ENCODE measurements at places on chromosomes 7 and 10. TPM values are rescaled to one million over a fixed set of nuclear protein-coding genes. Genes with fewer than 3 reads are reported as not detected.

DNA sequence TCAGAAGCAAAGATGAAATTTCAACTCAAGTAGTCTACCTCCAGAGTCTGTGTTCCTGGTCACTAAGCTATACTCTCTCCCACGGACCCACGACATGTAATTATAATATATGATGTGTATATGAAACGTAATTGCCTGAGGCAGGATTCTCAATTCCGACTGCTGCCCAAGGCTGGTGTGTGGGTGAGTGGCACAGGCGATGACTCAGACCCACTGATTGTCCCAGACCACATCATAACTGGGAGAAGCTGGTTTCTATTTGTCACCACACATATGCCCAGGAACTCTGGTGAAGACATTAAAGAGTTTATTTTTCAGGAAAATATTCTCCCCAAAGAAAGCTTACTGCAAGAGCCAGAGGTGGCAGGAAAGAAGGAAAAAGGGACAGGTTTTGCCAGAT is 219.3 kb downstream of the JAZF1 start:
- H3K27me3 ChIP-seq = no peaks in the 10 kb centered on the region
- H3K4me1 ChIP-seq = peaks cover 7% of the 10 kb centered on the region
- no peaks in the 10 kb centered on the region for H3K36me3 ChIP-seq
- no peak for DNase-seq
- H3K4me3 ChIP-seq = no peak overlapping the region

GRCh38 chr7:22654831-22655230 is 72.2 kb upstream of the IL6 start:
- H3K4me1 ChIP-seq = no peaks in the 10 kb centered on the region
- peaks cover 3% of the 10 kb centered on the region for H3K36me3 ChIP-seq
- no peak for DNase-seq
- H3K27ac ChIP-seq = no peak overlapping the region
- H3K27me3 ChIP-seq = peaks cover 39% of the 10 kb centered on the region
- no peak overlapping the region for H3K4me3 ChIP-seq

DNA sequence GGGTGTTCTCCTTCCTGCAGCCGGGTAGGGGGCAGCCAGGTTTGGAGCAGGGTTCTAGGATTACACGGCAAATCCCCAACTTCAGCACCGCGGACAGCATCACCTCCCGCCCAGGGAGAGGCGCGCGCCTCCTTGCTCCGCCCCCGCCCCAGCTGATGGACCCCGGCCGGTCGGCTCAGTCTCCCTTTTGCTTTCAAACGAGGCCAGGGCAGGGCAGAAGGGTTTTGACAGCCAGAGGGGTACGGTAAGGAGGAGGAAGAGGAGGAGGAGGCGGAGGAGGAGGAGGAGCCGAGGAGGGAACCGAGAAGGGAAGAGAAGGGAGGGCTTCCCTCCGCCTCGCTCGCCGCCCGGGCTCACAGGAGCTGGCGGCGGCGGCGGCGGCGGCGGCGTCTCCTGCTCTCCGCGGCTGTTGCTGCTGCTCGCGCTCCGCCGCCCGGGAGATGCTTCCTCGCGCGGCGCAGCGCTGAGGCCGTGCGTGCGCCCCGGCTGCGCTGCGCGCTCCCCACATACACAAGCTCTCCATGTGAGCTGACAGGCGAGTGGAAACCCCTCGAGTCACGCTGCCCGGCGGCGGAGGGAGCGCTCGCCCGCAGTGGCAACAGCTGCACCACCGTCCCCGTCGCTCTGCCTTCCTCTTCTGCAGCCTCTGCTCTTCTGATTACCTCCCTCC is 615 bp upstream of the CNTNAP2 start:
- peaks cover 10% of the 10 kb centered on the region for H3K4me1 ChIP-seq
- no peak overlapping the region for H3K27ac ChIP-seq
- H3K27me3 ChIP-seq = peaks cover 30% of the 10 kb centered on the region
- DNase-seq = no peak

- DNase-seq = no peak
- H3K27ac ChIP-seq = peak overlapping the region; percentile 95
- no peaks in the 10 kb centered on the region for H3K36me3 ChIP-seq
- H3K27me3 ChIP-seq = no peaks in the 10 kb centered on the region
- H3K4me1 ChIP-seq = peaks cover 64% of the 10 kb centered on the region
- H3K4me3 ChIP-seq = peak overlapping the region; percentile 66
Observed at GRCh38 chr10:119269737-119270136, 62.4 kb downstream of the GRK5 start.

GRCh38 chr7:108815815-108816214 is 246.1 kb downstream of the DNAJB9 start:
- DNase-seq = no peak
- no peaks in the 10 kb centered on the region for H3K27me3 ChIP-seq
- no peak overlapping the region for H3K27ac ChIP-seq
- no peaks in the 10 kb centered on the region for H3K4me1 ChIP-seq
- no peak overlapping the region for H3K4me3 ChIP-seq

DNA sequence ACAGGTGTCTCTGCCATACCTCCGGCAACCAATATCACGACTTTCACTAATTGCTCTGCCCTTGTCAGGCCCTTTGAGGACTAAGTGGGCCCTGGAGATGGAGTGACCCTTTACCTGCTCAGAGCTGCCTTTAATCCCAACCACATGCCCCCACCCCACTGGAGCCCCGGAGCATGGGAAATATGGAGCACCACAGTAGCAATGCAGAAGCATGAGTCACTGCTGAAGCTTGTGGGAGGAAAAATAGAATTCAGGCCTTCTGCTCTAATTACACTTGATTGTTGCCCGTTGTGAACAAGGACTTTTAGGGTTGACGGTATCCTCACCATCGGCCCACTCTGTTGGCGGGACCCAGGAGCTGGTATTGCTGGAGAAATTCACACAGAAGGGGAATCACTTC is 52.5 kb upstream of the FRMD4A start:
- no peak for DNase-seq
- H3K4me1 ChIP-seq = peaks cover 70% of the 10 kb centered on the region
- no peak overlapping the region for H3K27ac ChIP-seq
- no peak overlapping the region for H3K4me3 ChIP-seq
- peaks cover under 1% of the 10 kb centered on the region for H3K36me3 ChIP-seq

DNA sequence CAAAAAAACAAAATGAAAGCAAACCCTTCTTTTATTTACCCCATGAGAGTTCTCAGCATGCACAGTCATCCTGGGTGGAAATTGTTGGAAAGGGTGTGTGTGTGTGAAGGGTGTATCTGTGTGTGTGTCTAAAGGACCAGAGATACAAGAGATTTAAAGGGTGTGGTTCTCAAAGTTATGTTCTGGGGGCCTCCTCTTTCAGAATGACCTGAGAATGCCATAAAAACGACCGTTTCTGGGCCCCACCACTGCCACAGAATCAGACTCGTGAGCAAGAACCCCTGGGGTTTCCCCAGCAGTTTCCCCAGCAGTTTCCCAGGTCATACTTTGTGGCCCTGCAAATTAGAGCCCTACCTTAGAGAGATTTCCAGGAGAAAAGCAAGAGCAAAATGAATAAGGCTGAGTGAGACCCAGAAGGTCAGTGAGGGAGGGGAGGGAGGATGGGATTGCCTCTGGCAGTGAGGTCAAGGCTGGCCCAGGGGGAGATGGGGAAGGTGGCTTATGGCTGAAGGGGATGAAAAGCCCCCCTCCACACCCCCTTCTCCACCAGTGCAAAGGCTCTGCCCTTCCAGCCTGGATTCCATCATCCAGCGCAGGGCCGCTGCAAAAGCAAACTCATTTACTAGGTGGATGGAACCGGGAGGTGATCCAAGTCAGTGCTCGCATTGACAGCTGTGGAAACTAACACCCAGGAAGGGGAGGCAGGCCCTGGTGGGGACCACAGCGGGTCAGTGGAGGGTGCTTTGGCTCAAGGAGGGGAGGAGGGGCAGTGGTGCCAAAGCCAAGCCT is 10.2 kb downstream of the PYROXD2 start:
- DNase-seq = peak; percentile 37
- H3K27me3 ChIP-seq = no peaks in the 10 kb centered on the region
- peak overlapping the region; percentile 85 for H3K4me3 ChIP-seq
- H3K36me3 ChIP-seq = peaks cover 4% of the 10 kb centered on the region

- H3K27ac ChIP-seq = no peak overlapping the region
- H3K27me3 ChIP-seq = peaks cover 8% of the 10 kb centered on the region
- no peak for DNase-seq
- no peaks in the 10 kb centered on the region for H3K36me3 ChIP-seq
Observed at GRCh38 chr10:122020226-122020625, 31.3 kb downstream of the TACC2 start.

GRCh38 chr7:76509931-76510877 is at the start of gene UPK3B:
Gene UPK3B, plus strand, starts transcription at chr7:76510552. Its CDS starts 101 bp downstream, at chr7:76510653.
- no peak within 1 kb of the TSS for H3K4me3 ChIP-seq
- no peak within 1 kb of the TSS for H3K27ac ChIP-seq
- no peaks in the 10 kb centered on the region for H3K36me3 ChIP-seq
- H3K4me1 ChIP-seq = no peaks in the 10 kb centered on the region
- no peak for DNase-seq

DNA sequence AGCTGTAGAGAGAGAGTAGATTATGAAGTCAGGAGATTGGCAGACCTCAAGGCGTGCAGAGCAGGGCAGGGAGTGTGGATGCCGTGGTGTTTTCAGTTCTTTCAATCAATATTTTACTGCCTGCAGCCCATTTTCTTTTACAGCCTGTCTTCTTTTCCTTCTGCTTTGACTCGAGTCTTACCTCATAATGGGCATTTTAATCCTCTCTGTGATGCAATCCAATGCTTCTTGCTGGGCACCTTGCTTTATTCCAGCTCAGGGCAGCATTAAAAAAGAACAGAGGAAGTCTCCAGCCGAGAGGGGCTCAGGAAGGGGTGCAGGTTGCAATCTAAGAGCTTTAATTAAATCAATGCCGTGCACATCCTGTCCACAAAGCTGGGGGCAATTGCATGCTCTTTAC is 839.0 kb downstream of the LRMDA start:
- no peak overlapping the region for H3K4me3 ChIP-seq
- no peaks in the 10 kb centered on the region for H3K36me3 ChIP-seq
- no peaks in the 10 kb centered on the region for H3K27me3 ChIP-seq
- H3K27ac ChIP-seq = no peak overlapping the region

DNA sequence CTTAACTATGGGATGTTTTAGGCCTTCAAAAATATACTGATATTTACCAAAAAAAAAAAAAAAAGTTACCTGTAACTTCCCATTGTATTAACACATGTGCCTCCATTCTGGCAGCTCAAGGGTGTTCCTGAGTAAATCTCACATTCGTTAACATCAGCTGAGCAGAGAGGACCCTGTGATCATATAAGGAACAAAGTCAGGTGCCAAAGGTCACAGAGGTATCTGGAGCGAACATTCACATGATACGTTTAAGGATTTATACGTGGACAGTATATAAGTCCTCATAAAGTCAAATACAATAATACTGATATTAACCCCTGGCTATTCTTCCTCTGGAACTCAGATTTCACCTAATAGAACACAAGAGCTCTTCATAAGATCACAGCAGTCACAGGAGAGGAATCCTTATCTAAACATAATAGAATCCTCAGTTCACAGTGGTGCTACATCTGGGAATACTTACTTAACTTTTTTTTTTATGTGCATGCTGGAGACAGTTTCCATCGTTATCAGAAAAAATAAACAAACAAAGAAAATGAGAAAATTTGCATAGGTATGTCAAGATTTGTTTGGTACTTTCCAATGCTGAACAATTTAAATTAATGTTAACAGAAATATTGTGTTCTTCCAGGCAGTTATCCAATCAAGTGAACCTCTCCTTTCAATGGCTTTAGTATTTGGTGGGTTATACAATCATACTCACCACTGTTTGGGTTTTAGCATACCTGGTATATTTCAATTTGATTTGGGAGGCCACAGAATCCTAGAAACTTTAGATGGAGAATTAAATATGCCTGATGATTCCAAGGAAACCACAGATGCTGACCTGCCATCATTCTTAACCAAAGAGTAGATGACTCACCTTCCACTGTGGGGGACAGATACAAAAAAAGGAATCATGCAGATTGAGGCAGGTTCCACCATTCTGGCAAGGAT is 6.6 kb downstream of the CUBN start:
- H3K4me3 ChIP-seq = no peak overlapping the region
- no peaks in the 10 kb centered on the region for H3K36me3 ChIP-seq
- H3K27me3 ChIP-seq = no peaks in the 10 kb centered on the region
- no peak for DNase-seq
- no peaks in the 10 kb centered on the region for H3K4me1 ChIP-seq

GRCh38 chr10:73920089-73920488 is 9.2 kb downstream of the PLAU start:
- H3K27me3 ChIP-seq = peaks cover 41% of the 10 kb centered on the region
- peaks cover 8% of the 10 kb centered on the region for H3K36me3 ChIP-seq
- DNase-seq = no peak
- H3K4me1 ChIP-seq = peaks cover 34% of the 10 kb centered on the region
- no peak overlapping the region for H3K27ac ChIP-seq
- H3K4me3 ChIP-seq = no peak overlapping the region

DNA sequence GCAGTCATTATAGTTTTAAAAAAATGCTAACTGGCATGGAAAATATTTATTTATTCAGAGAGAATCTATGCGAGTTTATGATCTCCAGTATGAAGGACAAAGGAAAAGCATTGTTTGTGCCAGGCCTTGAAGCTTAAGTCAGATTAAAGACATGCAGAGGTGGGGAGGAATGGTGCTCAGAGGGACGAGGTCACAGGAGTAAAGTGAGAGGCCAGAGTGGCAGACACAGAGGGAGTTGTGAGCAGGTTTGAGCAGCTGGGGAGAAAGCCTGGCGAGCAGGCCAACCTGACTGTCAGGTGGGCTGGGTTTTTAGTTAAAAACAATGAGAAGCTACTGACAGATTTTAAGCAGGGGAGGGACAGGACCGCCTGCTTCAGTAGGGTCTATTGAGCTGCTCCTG is 6.8 kb upstream of the CCNY start:
- peaks cover 62% of the 10 kb centered on the region for H3K4me1 ChIP-seq
- H3K27me3 ChIP-seq = no peaks in the 10 kb centered on the region
- no peaks in the 10 kb centered on the region for H3K36me3 ChIP-seq
- H3K4me3 ChIP-seq = no peak overlapping the region
- peak overlapping the region; percentile 3 for H3K27ac ChIP-seq
- DNase-seq = no peak

- peak overlapping the region; percentile 78 for H3K4me3 ChIP-seq
- H3K27me3 ChIP-seq = no peaks in the 10 kb centered on the region
- peaks cover 81% of the 10 kb centered on the region for H3K4me1 ChIP-seq
- H3K27ac ChIP-seq = peak overlapping the region; percentile 78
Observed at GRCh38 chr7:131040467-131040932, 287.2 kb upstream of the MKLN1 start.

- H3K36me3 ChIP-seq = no peaks in the 10 kb centered on the region
- DNase-seq = no peak
- H3K27ac ChIP-seq = peak overlapping the region; percentile 11
- H3K4me3 ChIP-seq = peak overlapping the region; percentile 29
- H3K27me3 ChIP-seq = peaks cover 55% of the 10 kb centered on the region
Observed at GRCh38 chr10:112202561-112203241, 19.1 kb upstream of the GPAM start.

DNA sequence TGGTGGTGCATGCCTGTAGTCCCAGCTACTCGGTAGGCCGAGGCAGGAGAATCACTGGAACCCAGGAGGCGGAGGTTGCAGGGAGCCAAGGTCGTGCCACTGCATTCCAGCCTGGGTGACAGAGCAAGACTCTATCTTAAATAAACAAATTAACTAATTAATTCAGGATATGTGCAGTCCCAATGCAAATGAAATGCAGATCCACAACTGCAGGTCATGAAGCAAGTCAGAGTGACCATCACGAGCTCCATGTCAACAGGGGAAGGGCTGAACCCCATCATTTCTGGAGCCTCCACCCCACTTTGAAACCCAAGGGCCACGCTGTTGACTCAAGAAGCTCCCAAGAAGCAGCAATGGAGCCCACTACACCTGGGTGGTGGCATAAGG is 115.4 kb downstream of the LARP4B start:
- H3K4me3 ChIP-seq = no peak overlapping the region
- H3K27ac ChIP-seq = no peak overlapping the region
- H3K4me1 ChIP-seq = no peaks in the 10 kb centered on the region

FFAR4 gene
- not detected for total RNA-seq

BAIAP2L1 gene
- total RNA-seq = 5.1 TPM

RBM33 gene
- total RNA-seq = 104 TPM

CTNNA3 gene
- 0.74 TPM for total RNA-seq

SORCS1 gene
- not detected for total RNA-seq
